Neural cell (in vitro differentiated cells): ENCODE measurements at places on chromosomes 13 and 19. TPM values are rescaled to one million over a fixed set of nuclear protein-coding genes. Genes with fewer than 3 reads are reported as not detected.

BABAM1 gene
- polyA plus RNA-seq = 123 and 132 TPM in 2 replicates

ADPRHL1 gene
- 1.1 and 3.2 TPM in 2 replicates for polyA plus RNA-seq

PCDH9 gene
- polyA plus RNA-seq = 3.5 and 4.6 TPM in 2 replicates

TNFSF13B gene
- 0.28 and 0.50 TPM in 2 replicates for polyA plus RNA-seq

FBXO17 gene
- not detected in 2 replicates for polyA plus RNA-seq

CBLC gene
- not detected in 2 replicates for polyA plus RNA-seq

MCEMP1 gene
- polyA plus RNA-seq = 0.22 TPM in 1 of 2 replicates, not detected in the other

TEX101 gene
- not detected in 2 replicates for polyA plus RNA-seq

BCAM gene
- 0.54 and 0.68 TPM in 2 replicates for polyA plus RNA-seq

LYPD3 gene
- not detected in 2 replicates for polyA plus RNA-seq

DLL3 gene
- polyA plus RNA-seq = 34.4 and 35.5 TPM in 2 replicates

ERICH6B gene
- polyA plus RNA-seq = not detected in 2 replicates

SH2D3A gene
- polyA plus RNA-seq = 3.6 TPM in 1 of 2 replicates, not detected in the other

NLRP7 gene
- not detected in 2 replicates for polyA plus RNA-seq
